ENCODE measurements at places on chromosomes 2 and 18.

DNA sequence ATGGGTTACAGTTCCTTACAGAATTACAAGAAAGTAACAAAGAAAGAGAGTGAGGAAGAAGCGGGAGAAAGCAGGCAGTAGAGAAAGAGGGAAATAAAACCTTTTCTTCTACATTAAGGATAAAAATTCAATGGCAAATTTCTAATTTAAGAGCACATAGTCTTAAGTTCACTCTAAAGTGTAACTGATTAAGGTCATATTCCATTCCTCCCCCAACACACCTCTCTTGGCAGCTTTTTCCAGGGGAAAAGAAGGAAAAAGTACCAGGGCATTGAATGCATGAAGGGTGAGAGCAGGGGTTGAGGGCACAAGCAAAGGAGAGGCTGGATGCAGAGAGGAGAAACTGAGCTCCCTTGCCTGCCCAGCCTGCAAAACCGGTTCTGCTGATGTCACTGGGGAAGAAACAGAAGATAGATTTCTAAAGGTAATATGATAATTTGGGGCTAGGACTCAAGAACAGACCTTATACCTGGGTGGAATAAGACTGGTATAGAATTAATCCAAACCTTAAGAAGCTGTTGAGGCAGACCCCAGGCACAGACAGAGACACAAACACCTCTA is 4.6 kb downstream of the ACMSD start:
- DNase-seq = no peak

DNA sequence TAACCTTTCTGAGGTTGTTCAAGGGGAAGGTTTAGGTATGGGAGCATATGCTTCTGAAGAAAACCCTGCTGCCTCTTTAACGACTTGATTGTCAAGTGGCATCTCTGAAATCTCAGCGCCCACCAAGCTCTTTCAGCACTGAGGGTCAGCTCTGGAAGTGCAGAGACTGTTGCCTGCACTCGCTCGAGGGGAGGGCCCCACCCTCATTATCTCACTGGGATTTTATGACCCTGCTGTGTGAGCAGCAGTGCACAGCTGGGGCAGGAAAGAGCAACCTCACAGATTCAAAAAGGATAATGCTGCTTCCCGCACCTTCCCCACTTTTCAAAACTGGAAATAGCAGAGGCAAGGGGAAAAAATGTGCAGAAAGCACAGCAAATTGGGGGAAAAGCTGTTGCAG is 56.9 kb upstream of the SPRED2 start:
- no peak for DNase-seq

DNA sequence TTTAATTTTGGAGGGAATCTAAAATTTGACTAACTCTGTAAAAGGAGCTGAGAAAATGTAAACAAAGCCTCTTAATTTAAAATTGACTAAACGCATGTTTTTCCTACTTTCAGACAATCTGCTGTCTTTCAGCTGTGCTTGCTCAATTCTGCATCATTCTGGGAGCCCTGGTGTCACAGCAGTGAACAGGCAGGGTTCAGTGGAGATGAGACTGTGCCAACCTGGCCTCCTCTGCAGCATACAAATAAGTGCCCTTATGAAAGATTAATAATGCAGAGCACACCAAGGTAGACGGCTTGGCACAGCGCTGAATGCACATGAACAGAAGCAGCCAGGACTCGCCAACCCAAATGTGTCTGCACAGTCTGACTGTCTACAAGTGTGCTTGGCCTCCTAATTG is 222.0 kb upstream of the CHAC2 start:
- no peak for DNase-seq

GRCh38 chr2:101478181-101479001 is 3.5 kb upstream of the RFX8 start:
- no peak for DNase-seq

GRCh38 chr2:187320846-187321245 is 127.2 kb downstream of the CALCRL start:
- no peak for DNase-seq

GRCh38 chr18:44497311-44497710 is 183.4 kb upstream of the SETBP1 start:
- DNase-seq = no peak

GRCh38 chr2:67489396-67489795 is 92.3 kb downstream of the ETAA1 start:
- no peak for DNase-seq

GRCh38 chr2:130376433-130377293 is 20.8 kb downstream of the PTPN18 start:
- no peak for DNase-seq

- DNase-seq = no peak
These were observed 31.2 kb downstream of the GLS start for GRCh38 chr2:190911813-190912212.

DNA sequence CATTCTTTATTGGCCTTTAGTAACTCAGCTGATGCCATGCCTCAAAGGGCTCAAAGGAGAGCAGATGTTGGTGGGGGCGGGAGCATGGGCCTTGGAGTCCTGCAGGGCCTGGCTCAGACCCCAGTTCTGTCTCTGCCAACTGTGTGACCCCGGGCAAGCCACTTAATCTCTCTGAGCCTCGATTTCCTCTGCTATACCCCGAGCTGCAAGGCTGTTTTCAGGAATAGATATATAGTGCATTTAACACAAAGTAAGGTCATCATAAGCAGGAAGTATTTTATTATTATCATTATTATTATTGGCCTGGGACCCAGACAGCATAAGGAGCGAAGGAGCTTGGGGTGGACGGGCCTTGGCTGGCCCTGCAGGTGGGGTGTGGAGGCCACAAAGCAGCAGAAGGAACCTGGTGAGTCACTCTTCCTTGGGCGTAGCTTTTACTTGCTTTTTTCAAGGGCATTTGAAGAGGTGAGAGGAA is 162.7 kb downstream of the INHBB start:
- DNase-seq = no peak

DNA sequence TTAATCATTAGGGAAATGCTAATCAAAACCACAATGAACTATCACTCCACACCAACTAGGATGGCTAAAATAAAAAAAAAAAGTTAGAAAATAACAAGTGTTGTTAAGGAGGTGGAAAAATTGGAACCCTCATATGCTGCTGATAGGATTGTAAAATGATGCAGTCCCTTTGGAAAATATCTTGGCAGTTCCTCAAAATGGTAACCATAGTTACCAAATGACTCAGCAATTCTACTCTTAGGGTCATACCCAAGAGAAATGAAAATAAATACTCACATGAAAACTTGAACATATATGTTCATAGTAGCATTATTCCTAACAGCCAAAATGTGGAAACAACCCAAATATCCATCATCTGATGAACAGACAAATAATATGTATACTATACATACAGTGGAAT is 15.7 kb upstream of the ACVR2A start:
- no peak for DNase-seq

- DNase-seq = no peak
These were observed 60.4 kb downstream of the BIN1 start for GRCh38 chr2:127046579-127046978.

DNA sequence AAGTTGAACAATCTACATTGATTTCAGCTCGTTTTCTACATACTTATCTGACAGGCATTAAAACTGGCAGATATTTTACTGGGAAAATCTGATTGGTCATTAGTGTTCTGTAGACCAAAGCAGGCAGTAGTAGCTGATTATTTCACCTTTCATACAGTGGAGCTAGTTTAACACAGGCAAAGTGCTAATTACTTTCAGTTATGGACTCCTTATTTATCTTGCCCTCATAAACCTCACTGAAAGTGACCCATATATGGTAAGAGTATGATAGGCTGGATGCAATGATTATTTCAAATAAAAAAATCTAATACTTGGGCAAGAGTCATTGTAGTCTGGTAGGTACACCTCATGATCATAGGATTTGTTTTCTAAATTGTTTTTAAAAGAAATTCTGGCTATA is 129.7 kb downstream of the MYO1B start:
- no peak for DNase-seq

DNA sequence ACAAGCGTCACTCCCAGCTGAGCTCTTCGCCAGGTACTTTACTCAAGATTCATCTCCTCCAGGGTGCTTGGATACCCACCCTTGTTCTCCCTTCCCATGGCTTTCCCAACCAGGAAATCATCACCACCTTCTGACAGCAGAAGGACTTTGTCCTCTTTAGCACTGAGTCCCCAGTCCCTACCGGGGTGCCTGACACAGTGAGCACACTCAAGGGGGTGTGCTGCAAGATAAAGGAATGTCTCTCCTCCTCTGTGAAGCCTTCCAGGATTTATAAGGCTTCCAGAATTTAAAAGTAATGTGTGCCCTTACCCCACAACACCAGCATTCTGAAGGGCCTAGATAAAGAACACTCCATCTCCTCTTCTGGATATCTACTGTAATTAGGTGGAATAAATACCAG is 39.6 kb downstream of the ACVR1 start:
- DNase-seq = no peak

DNA sequence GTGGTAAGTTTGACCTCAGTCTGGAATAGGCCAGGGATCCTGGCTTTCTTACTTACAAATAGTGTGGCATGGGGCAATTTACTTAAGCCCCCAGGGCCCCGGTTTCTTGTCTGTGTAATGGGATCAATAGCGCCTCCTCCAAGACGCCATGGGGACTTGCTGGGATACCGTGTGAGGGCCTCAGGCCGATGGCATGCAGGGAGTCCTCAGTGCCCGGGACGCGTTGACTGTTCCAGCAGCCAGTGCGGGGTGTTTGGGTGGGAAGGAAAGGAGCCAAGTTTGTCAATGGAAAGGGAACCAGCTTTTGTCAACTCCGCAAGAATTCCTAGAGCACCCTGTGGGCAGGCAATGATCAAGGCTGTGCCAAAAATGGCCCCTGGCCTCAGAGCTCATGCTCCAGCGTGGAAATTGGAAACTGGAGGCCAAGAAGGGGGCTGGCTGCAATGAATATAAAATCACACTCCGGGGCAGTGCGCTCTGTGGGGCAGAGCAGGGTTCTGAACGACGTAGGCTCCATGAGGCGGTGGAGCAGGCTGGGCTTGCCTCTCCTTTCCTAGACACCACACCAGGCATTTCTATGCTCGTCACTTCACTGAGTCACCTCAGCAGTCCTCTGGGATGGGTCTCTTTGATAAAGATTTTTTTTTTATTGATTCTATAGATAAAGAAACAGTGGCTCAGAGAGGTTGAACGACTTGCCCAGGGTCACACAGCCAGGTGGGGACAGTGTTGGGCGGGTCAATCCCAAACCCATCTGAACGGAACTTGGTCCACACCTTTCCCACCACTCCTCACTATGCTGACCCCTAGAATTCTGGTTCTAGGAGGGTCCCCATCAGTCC is 56.7 kb upstream of the ASAP2 start:
- no peak for DNase-seq

DNA sequence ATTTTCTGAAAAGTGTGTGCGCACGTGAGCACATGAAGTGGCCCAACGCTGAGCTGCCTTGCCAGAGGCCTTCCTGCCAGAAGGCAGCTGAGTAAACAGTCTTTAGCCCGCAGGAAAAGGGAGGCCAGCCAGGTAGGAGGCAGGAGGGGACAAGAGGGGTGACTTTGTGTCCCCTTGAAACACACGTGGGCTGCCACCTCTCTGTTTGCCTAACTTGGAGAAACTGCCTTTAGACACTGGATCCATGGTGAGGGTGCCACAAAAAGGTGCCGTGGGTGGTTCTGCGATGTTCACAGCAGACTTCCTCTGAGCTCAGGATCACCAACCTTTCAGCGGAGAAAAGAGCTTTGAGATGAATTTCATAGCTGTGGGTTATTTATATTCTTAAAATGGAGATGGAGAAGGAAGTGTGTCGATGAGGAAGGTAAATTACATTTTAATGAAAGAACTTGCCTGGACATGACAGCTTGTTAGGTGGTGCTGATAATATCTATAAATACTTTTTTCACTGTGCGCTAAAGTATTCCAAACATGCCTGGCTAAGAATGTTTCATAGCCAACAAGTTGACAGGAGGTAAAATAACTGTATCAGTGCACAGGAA is 36.6 kb upstream of the ASB1 start:
- no peak for DNase-seq

- DNase-seq = no peak
These were observed 45.6 kb downstream of the ZNF519 start for GRCh38 chr18:14086458-14087231.

GRCh38 chr18:61824733-61825363 is 68.0 kb downstream of the RNF152 start:
- no peak for DNase-seq

- DNase-seq = no peak
These were observed 77.5 kb downstream of the DIS3L2 start for GRCh38 chr2:232038881-232039485.

- DNase-seq = no peak
These were observed 435.0 kb upstream of the SPRED2 start for GRCh38 chr2:65867446-65867845.

DNA sequence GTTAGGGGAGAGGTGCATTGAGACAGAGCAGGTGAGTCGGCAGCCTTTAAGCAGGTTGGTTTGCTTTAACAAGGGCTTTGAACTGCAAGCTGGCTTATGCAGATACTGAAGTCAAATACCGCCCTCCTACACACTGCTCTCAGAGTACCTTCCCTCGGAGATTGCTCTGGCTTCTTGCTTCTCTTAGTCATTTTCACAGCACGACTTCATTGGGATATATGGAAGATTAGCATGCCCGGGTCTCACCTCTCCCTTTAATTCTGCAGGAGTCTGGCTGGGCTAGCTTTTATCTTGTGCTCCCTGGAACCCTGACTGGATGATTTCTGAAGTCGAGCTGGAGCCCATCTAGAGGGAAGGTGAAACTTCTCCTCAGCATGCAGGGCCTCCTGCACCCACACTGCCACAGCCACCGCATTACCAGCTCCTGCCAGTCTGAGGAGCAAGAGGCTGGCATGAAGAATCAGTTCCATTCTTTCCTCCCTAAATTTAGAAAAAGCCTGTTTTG is 395.5 kb upstream of the HNRNPA3 start:
- peak; percentile 17 for DNase-seq

- no peak for DNase-seq
These were observed 60.2 kb downstream of the DNMT3A start for GRCh38 chr2:25281522-25281921.

DNA sequence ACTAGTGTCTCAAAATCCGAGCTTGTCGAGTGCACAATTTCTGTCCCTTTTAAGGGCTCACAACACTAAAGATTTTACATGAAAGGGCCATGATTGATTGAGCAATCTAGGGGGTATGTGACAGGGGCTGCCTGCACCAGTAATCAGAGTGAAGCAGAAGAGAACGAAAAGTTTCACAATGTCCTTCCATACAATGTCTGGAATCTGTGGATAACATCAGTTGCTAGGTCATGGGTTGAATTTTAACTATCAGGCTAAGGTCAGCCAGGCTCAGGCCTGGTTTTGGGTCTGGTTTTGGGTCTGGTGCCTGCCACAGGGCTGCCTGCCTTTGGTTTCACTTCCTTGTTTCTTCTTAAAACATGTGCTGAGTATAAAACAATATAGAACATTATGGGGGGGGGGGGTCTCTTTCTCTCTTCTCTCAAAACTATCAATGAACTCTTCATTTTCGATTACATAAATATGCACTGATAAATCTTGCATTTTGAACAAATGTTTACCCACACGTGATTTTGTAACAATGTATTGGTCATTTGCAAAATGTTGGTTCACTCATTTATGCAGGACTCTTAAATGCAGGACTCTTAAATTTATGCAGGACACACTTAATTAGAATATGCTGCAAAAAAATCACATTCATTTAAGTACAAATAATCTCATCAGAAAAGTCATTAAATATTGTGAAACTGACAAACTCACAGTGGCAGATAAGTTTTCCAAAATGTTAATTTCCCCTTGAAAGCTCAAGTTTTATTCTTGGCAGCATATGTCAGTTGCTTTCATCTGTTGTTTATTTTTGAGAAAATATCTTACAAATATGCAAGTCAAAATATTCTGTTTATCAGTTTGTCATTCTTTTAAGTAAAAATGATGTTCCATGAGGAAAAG is 290.5 kb upstream of the KYNU start:
- DNase-seq = no peak

All from CD8-positive, alpha-beta T cell (primary cell).